Sigmoid colon (tissue), 7 donors: ENCODE measurements at places on chromosomes 16 and 17. TPM values are rescaled to one million over a fixed set of nuclear protein-coding genes. Genes with fewer than 3 reads are reported as not detected.

GRCh38 chr17:9862949-9863348, 37.2 kb downstream of the GLP2R start:
- H3K27ac ChIP-seq: no peak overlapping the region
- no peaks in the 10 kb centered on the region for H3K4me1 ChIP-seq
- DNase-seq: no peak

DNA sequence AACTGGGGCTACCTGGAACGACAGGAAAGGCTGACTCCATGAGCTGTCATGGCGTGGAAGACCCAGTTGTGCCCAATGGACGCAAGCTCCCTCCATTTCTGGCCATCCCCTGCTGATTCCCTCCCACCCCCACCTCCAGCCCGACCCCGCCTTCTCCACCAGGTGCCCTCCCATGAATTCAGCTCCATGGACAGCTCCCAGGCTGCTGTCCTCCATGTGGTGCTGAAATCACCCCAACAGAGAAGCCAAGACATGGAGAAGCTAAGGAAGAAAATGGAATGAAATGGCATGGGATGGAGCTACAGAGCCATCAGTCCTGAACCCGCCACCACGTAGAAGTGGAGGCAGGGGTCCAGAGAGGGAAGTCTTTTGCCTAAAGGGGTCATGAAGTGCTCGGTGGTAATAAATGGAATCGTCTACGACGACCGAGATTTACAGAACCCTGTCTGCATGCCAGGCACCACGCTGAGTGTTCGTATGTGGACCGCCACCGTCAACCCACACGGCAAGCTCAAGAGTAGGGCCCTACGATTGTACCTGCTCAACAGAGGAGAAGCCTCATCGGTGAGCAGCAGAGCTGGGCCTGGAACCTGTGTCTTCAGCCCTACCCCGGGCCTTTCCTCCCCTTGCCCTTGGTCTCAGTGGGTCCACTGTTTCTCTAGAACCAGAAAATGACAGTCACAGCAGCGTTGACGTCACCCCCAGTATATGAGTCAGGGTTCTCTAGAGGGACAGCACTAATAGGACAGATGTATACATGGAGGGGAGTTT, 9.3 kb upstream of the ZC3H18 start:
- H3K4me3 ChIP-seq: no peak overlapping the region
- peaks cover 35% of the 10 kb centered on the region for H3K27me3 ChIP-seq
- no peaks in the 10 kb centered on the region for H3K36me3 ChIP-seq

DNA sequence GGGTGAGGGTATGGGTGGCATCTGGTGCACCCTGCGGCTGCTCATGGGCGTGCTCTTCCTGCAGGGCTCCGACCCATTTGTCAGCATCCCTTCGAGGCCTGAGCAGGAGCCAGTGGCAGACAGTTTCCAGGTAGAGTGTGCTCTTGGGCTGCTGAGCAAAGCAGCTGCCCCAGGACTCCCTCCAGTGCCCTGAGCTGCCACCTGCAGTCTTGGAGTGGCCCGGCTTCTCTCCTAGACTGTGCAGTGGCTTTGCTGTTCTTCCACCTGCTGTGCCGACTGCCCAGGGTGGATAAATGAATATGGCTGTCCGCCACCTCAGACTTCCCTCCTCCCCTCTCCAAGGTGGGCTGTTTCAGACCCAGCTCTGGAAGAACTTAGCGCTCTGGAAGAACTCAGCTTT, 10.8 kb upstream of the JPT2 start:
- H3K36me3 ChIP-seq: peaks cover 64% of the 10 kb centered on the region
- DNase-seq: no peak
- H3K4me1 ChIP-seq: no peaks in the 10 kb centered on the region
- H3K4me3 ChIP-seq: no peak overlapping the region

GRCh38 chr16:71883168-71883848, 674 bp downstream of the ZNF821 start:
- peak overlapping the region; percentile 89 for H3K27ac ChIP-seq
- no peaks in the 10 kb centered on the region for H3K27me3 ChIP-seq
- H3K4me3 ChIP-seq: peak overlapping the region; percentile 90
- DNase-seq: peak; percentile 77

- no peaks in the 10 kb centered on the region for H3K27me3 ChIP-seq
- no peak for DNase-seq
- H3K36me3 ChIP-seq: no peaks in the 10 kb centered on the region
- no peak overlapping the region for H3K4me3 ChIP-seq
Measured at GRCh38 chr17:73942703-73943415, 260.6 kb upstream of the RPL38 start.

TEPSIN gene
- total RNA-seq: 23.5 TPM

ASPSCR1 gene
- 16.9 TPM for total RNA-seq
